ENCODE measurements at places on chromosomes 4 and X.

DNA sequence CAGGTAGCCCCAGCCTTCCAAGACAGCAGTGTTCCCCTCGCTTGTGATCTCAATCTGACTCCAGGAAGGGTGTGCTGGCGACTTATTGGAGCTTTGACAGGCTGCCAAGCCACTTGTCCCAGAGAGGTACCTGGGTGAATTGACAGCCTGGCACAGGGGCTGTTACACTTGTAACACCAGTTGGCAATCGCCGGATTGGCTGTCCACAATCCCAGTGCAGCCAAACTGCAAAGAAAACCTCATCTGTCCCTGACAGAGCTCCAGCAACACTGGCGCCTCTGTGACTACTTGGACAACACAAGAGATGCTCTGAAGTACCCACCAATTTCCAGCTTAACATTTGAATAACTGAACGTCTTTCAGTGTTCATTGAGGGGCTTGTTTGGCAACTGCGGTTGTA is 76.8 kb upstream of the PRPS1 start:
- peak; percentile 0 for DNase-seq

DNA sequence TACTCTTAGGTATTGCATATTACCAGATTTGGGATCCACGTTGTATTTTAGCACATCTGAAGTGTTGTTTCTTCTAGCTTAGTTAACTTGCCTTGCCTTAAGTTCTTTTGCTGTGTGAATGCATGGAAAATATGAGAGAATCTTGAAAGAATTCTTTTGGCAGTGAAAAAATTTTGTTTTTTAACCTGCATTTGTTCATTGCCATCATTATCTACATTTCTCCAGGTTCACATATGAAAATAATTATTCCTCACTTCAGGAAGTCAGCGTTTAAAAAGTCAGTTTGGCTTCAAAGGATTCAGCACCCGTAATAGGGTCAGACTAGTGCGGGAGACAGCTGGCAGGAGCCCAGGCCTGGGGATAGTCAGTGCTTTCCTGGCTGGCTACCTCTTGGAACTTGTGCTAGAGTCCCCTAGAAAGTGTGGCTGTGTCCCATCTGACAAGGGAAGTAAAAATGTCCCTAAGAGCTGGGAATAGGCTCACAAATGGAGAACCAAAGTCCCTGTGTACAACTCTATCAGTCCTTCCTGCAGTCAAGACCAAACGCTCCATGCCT is 251.9 kb upstream of the KLF3 start:
- DNase-seq, result no peak

DNA sequence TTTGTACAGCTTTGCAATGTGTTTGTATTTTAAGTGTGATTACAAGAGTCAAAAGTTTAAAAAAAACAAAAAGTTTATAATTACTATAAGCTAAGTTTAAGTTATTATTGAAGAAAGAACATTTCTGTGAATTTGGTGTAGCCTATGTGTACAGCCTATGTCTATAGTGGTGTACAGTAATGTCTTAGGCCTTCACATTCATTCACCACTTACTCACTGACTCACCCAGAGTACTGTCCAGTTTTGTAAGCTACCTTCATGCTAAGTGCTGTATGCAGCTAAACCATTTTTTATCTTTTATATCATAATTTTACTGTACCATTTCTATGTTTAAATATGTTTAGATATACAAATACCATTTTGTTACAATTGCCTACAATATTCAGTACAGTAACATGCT is 182.3 kb downstream of the RPA4 start:
- DNase-seq, result no peak

DNA sequence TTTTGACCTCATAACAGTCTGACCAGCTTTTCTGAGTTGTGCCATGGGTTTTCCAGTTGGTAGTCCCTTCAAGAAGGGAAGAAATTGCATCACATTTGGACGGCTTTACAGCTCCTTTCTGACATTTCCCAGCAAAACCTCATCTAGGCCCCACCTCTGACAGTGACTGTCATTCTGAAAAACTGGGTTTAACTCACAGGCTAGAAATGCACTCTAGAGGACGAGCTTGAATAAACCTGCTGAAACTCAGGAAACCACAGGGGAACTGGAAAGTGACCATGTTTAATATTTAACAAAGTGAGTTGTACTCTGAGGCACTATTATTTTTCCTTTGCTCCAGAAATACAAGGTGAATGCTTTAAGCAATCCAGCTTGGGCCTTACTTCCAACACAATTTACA is 434.3 kb upstream of the RASGEF1B start:
- DNase-seq, result peak; percentile 6

- DNase-seq, result no peak
Measured at GRCh38 chr4:79023799-79024770, 84.8 kb upstream of the PAQR3 start.

GRCh38 chr4:61211781-61212180 is 11.7 kb downstream of the ADGRL3 start:
- no peak for DNase-seq

DNA sequence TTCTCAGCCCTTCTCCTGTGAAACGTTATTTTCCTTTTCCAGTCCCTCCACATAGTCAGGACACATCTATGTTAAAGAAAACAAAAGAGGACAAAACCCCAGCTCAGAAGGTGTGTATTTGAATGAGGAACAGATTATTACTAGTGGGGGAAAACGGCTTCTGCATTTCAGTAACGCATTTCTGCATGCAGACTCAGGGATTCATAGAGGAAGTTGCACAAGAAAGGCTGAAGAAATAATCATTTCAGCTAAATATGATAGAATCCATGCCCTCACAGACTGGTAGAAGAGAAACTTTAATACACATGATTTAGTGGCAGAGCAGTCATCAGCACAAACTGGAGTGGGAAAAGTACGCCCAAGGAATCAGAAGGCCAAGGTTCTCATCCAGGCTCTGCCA is 270.8 kb upstream of the FGF13 start:
- DNase-seq, result no peak

Measured in C1 segment of cervical spinal cord (tissue), 14 donors.